Stimulated activated CD4-positive, alpha-beta T cell treated with anti-CD3 and anti-CD28 coated beads, Interleukin-1b, Interleukin-23, amount 100 ng/mL, for 1 hour (primary cell): ENCODE measurements at places on chromosomes 7 and 10.

- DNase-seq, result no peak
Observed at GRCh38 chr10:43227911-43228782, 38.7 kb downstream of the RASGEF1A start.

- DNase-seq, result no peak
Observed at GRCh38 chr7:12684733-12685132, 2.7 kb upstream of the ARL4A start.

GRCh38 chr7:137418841-137419240, 75.3 kb upstream of the PTN start:
- no peak for DNase-seq

DNA sequence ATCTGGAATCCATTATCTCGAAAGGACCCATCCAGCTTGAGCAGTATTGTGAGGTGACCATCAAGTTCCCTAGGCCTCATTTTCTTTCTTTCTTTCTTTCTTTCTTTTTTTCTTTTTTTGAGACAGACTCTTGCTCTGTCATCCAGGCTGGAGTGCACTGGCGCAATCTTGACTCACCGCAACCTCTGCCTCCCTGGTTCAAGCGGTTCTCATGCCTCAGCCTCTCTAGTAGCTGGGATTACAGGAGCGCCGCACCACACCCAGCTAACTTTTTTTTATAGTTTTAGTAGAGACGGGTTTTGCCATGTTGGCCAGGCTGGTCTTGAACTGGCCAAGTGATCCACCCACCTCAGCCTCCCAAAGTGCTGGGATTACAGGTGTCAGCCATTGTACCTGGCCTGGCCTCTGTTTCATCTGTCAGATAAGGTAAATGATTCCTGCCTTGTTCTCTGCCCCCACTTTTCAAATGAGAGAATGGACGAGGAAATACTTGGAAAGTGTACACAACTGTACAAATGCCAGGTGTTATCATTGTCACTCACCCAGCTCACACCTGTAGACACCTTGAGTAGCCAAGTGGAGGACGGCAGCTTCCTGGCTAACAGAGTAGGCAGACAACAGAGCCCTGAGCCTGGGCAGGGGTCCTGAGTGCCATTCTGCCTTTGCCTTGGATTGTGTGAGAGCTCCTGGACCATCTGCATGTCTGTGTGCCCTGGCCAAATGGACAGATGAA, 54.1 kb downstream of the HK1 start:
- DNase-seq, result no peak

GRCh38 chr10:69459893-69460575, 8.8 kb downstream of the TSPAN15 start:
- no peak for DNase-seq

DNA sequence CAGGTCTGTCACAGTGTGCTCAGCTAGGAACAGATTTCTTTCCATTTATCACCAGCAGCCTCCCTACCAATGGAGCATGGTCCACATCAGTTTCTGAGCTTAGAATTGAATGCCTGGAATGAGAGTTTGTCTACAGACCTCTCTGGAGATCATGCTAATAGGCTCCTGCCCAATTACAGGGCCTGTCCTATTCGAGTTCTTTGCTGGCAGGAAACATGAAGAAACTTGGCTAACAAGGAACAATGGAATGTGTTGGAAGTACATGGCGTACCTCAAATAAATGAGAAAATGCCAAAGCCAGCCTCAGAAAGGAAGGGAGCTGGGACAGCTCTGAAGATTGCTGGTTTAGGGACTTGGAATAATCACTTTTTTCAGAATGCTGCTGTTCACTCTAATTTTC, 186.0 kb upstream of the AKR1E2 start:
- no peak for DNase-seq

DNA sequence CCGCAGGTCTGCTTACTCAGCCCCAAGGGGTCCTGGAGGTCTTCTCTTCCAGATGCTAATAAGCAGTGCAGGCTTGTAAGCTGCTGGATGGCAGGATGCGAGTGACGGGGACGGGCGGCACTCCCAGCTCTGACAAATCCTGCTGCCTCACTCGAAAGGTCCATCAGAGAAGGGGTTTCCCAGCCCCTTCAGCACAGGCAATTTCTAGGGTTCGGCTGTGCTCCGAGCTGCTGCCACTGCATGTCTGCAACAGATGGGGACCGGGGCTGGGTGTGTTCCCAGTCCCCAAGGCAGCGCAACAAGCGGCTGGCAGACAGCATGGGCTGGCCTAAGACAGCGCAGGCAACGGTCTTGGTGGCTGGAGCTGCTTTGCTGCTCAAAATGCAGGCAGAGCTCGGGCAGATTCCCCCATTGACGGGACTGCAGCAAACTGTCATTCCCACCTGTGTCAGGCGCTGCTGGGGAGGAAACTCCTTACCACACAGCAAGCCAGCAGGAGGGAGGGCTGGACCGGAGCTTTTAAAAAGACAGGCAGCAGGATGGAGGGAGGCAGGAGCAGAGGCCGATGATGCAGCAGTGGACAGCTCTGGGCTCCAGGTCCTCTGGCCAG, 62.4 kb downstream of the PRKAG2 start:
- DNase-seq, result no peak

DNA sequence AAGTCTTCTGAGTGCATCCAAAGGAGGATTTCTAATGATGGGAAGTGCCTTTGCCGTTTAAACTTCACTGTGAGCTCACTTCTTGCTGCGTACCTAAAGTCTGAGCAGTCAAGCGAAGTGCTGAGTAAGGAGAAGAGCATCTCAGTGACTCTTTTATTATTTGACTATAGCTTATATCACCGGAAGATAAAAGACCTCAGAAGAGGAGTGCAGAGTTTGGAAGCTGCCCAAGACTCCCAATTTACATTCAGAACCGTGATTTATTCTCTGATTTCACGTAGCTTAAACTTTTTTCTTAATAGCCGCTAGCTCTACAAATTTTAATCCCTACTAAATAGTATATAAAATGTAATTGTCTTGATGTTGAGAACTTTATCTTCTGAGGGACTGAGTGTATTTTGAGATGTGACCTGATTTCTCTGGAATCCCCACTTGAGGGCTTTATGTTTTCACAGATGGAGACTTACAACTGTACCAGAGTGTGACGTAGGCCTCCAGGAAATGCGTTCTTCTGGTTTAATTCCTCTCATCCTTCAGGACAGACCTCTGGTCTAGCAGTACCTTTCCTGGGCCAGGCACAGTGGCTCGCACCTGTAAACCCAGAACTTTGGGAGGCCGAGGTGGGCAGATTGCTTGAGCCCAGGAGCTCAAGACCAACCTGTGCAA, 51.1 kb downstream of the CAMK1D start:
- DNase-seq, result no peak

GRCh38 chr10:69057951-69058297, 30.0 kb upstream of the SRGN start:
- DNase-seq, result no peak

- DNase-seq, result no peak
Observed at GRCh38 chr7:23454881-23455526, 15.3 kb downstream of the IGF2BP3 start.

DNA sequence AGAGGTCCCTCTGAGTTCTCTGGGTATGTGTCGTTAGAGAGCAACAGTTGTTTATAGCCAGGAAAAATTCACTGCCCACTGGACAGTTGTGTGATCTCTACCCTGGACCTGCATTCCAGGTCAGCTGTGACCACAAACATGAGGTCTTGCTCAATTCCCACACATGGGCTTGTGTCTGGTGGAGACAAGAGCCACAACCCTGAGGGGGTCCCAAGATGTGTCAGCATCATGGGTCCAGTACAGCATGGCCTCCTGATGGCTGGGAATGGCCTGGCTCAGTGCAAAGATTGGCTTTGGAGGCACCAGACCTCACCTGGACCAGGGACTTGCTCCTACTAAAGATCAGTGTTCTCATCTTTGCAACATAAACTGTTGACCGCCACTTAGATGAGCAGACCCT, 751.6 kb downstream of the GRID1 start:
- DNase-seq, result no peak

DNA sequence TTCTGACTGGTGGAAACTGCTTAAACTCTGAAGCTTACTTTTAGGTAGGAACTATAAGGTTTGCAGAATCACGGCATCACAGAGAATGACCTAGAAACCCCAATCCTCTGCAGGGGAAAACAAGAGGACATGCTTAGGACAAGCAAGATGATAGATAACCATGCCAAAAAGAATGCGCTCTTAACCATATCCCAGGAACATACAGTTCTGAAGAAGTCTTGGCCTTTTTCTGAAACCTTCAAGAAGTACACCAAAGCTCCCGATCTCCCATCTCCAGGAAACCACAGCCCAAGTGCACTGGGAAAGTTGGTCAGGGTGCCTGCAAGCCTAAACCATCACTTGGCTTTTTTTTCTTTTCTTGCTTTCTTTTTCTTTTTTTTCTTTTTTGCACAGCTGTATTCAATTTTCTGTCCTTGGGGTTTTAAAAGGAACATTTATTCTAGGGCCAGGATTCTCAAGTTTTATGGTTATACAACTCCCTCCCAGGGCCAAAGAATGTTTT, 12.2 kb upstream of the SVIL start:
- no peak for DNase-seq

- DNase-seq, result no peak
Observed at GRCh38 chr10:58992830-58993460, 183.5 kb upstream of the PHYHIPL start.

DNA sequence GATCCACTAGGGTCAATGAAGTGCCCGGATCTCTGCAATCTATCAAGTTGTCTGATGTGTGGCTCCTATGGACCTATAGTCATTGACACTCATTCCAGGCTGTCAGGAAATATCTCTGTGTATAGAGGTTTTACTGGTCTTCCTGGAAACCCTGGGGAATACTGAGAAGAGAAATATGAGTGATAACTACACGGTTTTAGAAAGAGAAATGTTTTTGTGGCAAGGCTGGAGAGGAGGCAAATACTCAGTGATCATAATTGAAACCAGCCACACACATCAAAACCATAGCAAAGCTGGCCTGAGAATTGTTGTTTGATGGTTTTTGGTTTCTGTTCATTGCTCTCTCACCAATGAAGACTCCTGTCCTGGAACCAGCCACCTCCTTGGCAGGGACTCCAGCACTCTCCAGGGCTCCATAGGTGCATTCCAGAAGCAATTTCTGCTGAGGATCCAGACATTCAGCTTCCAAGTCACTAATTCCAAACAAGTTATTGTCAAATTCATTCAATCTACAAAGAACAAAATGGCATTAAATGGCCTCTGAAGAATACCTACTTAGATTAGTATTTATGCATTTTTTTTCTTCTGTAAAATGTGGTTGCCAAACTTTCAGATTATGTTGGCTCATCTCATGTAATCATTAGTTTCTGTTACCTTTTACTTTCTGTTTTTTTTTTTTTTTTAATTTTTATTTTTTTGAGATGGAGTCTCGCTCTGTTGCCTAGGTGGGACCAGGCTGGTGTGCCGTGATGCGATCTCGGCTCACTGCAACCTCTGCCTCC, 108.6 kb upstream of the ABI1 start:
- DNase-seq, result no peak

GRCh38 chr10:124092860-124093773, at the start of gene CHST15:
Gene CHST15 (minus strand): TSS chr10:124093598. CDS start chr10:124046212, 47,386 bp downstream.
- DNase-seq, result no peak
